Stomach (tissue), 19 donors: ENCODE measurements at places on chromosomes 13 and 19. TPM values are rescaled to one million over a fixed set of nuclear protein-coding genes. Genes with fewer than 3 reads are reported as not detected.

- H3K27ac ChIP-seq, result no peak overlapping the region
- H3K36me3 ChIP-seq, result peaks cover 55% of the 10 kb centered on the region
- peaks cover 7% of the 10 kb centered on the region for H3K4me1 ChIP-seq
Measured at GRCh38 chr13:99351772-99352171, 44.6 kb upstream of the GPR183 start.

- H3K27ac ChIP-seq, result no peak overlapping the region
- peak; percentile 68 for DNase-seq
- no peaks in the 10 kb centered on the region for H3K27me3 ChIP-seq
- no peak overlapping the region for H3K4me3 ChIP-seq
- no peaks in the 10 kb centered on the region for H3K4me1 ChIP-seq
Measured at GRCh38 chr13:28408235-28408848, 86.6 kb downstream of the FLT1 start.

- DNase-seq, result no peak
- no peaks in the 10 kb centered on the region for H3K4me1 ChIP-seq
- H3K36me3 ChIP-seq, result peaks cover 100% of the 10 kb centered on the region
- no peak overlapping the region for H3K27ac ChIP-seq
- H3K4me3 ChIP-seq, result no peak overlapping the region
- no peaks in the 10 kb centered on the region for H3K27me3 ChIP-seq
Measured at GRCh38 chr19:17172624-17173345, 42.4 kb upstream of the USE1 start.

DNA sequence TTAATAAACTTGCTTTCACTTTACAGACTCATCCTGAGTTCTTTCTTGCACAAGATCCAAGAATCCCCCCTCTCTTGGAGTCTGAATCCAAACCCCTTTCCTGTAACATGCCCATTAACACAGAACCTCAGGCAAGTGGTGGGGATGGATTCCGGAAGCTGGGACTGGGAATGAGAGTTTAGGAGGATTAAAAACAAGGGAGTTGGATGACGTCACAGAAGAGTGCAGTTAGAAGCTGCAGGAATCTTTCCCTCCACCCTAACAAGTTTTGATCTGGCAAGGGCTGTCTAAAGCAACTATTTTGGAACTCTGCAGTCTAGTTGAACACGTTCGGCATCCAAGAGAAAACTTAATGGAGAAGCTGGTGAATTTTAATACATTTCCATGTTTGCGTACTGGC, 48.2 kb upstream of the PEPD start:
- H3K4me3 ChIP-seq, result no peak overlapping the region
- no peaks in the 10 kb centered on the region for H3K4me1 ChIP-seq
- H3K27me3 ChIP-seq, result no peaks in the 10 kb centered on the region
- no peak for DNase-seq

DNA sequence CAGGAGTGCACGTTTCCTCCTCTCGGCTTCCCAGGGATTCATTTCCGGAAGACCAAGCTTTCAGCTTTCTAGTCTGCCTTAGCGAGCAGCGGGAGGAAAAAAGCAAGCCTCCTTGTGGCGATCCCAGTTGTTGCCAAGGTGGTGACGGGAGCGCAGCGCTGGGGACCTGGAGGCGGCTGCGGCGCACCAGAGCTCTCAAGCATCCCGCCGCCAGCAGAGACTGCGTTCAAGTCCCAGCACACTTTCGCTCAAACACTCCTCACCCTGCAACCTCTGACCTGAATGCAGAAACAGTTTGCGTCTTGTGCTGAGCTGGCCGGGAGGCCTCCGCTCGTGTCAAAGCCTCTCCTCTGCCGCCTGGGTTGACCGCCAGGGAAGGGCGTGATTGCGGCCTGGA, 4.9 kb downstream of the GSX1 start:
- no peak overlapping the region for H3K27ac ChIP-seq
- no peak overlapping the region for H3K4me3 ChIP-seq
- H3K27me3 ChIP-seq, result peaks cover 99% of the 10 kb centered on the region
- no peaks in the 10 kb centered on the region for H3K36me3 ChIP-seq

The MBD3L3 gene
- total RNA-seq, result not detected

DNA sequence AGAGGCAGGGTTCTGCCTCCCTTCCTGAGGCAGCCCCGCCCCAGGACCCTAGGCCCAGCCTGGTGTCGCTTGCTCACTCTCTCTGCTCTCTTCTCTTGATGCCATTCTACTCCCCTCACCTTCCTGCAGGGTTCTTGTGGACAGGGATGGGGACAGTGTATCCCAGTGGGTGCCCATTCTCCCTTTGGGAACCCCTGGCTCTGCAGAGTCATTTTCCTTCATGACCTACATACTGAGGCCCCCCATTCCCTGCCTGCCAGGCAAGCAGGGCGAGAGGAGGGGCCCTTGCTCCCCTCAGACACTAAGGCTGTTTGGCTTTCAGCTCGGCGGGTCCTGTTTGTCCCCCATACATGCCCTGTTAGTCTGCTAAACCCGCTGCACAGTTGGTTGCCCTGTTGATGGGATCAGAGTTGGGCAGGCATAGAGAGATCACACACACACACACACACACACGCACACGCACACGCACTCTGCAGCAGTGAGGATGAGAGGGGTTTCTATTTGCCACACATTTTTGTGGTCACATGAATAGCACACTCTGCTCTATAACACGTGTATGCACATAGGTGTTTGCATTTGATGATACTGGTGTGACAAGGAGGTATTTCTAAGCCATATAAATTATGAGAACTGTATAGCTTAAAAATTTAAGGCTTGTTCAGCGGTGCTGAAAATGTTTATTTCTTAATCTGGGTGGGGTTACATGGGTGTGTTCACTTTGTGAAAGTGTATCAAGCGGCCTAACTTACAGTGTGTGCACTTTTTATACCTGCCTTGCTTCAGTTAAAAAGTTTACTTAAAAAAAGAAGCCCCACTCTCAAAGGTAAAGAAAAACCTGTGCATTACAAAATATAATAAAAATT, 20.3 kb downstream of the NFIX start:
- H3K4me3 ChIP-seq, result peak overlapping the region; percentile 18
- no peaks in the 10 kb centered on the region for H3K36me3 ChIP-seq
- peaks cover 13% of the 10 kb centered on the region for H3K27me3 ChIP-seq
- H3K27ac ChIP-seq, result peak overlapping the region; percentile 88
- H3K4me1 ChIP-seq, result peaks cover 97% of the 10 kb centered on the region

- DNase-seq, result no peak
- H3K4me1 ChIP-seq, result no peaks in the 10 kb centered on the region
- H3K4me3 ChIP-seq, result no peak overlapping the region
- peaks cover 5% of the 10 kb centered on the region for H3K27me3 ChIP-seq
- H3K36me3 ChIP-seq, result no peaks in the 10 kb centered on the region
Measured at GRCh38 chr19:34556488-34556887, 74.9 kb downstream of the WTIP start.

DNA sequence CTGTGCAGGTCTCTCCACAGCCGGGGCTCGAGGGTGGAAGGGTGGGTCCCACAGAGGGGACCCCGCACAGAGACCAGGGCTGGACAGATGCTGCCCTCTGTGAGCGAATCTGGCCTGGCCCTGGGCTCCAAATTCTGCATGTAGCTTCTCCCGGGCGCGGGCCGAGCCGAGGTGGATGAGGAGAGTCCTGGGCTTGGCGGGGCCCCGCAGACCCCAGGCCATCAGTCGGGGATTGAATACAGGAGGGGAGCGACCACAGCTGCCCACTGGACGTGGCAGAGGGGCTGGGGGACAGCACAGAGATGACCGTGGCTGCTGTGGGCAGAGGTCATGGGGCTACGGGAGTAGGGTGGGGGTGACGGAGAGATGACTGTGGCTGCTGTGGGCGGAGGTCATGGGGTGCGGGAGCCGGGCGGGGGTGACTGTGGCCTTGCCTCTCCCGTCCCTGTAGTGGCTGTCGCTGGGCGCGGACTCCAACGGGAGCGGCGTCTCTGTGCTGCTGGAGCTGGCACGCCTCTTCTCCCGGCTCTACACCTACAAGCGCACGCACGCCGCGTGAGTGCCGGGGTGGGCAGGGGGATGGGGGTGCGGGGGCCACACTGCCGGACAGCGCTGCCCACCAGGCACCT, 15.5 kb downstream of the NCLN start:
- peaks cover 90% of the 10 kb centered on the region for H3K36me3 ChIP-seq
- no peak overlapping the region for H3K4me3 ChIP-seq
- no peak for DNase-seq
- H3K27ac ChIP-seq, result no peak overlapping the region
- no peaks in the 10 kb centered on the region for H3K27me3 ChIP-seq
- H3K4me1 ChIP-seq, result no peaks in the 10 kb centered on the region

The CGB5 gene
- total RNA-seq, result not detected

GRCh38 chr13:24638096-24638495, 42.1 kb upstream of the ATP12A start:
- H3K4me1 ChIP-seq, result no peaks in the 10 kb centered on the region
- no peak overlapping the region for H3K27ac ChIP-seq
- no peak for DNase-seq
- no peaks in the 10 kb centered on the region for H3K36me3 ChIP-seq

- peaks cover 7% of the 10 kb centered on the region for H3K27me3 ChIP-seq
- H3K4me1 ChIP-seq, result peaks cover 6% of the 10 kb centered on the region
- H3K36me3 ChIP-seq, result no peaks in the 10 kb centered on the region
- no peak overlapping the region for H3K4me3 ChIP-seq
Measured at GRCh38 chr19:8054169-8054568, 1.6 kb downstream of the CCL25 start.

- peaks cover 57% of the 10 kb centered on the region for H3K36me3 ChIP-seq
- no peak overlapping the region for H3K4me3 ChIP-seq
- H3K27me3 ChIP-seq, result no peaks in the 10 kb centered on the region
- DNase-seq, result peak; percentile 82
Measured at GRCh38 chr19:46753420-46754155, 7.3 kb upstream of the STRN4 start.

DNA sequence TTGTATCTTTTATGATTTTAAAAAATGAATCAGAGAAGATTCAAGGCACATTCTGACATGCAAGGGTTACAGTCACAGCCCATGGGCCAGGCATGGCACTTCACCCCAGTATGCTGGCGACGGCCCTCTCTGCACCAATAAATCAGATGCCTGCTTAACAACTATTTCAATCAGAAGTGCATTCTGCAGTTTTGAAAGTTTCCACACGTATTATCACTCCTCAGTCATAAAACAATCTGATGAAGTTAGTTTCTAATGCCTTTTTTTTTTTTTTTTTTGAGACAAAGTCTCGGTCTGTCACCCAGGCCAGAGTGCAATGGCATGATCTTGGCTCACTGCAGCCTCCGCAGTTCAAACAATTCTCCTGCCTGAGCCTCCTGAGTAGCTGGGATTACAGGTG, 28.3 kb upstream of the FFAR2 start:
- H3K27ac ChIP-seq, result peak overlapping the region; percentile 55
- no peak overlapping the region for H3K4me3 ChIP-seq

The ACER1 gene
- total RNA-seq, result not detected

The CCDC169 gene
- total RNA-seq, result 2.0 TPM

- no peak overlapping the region for H3K27ac ChIP-seq
- DNase-seq, result no peak
- H3K4me1 ChIP-seq, result no peaks in the 10 kb centered on the region
- no peaks in the 10 kb centered on the region for H3K27me3 ChIP-seq
- no peaks in the 10 kb centered on the region for H3K36me3 ChIP-seq
Measured at GRCh38 chr19:57075801-57076492, 43.8 kb upstream of the USP29 start.

DNA sequence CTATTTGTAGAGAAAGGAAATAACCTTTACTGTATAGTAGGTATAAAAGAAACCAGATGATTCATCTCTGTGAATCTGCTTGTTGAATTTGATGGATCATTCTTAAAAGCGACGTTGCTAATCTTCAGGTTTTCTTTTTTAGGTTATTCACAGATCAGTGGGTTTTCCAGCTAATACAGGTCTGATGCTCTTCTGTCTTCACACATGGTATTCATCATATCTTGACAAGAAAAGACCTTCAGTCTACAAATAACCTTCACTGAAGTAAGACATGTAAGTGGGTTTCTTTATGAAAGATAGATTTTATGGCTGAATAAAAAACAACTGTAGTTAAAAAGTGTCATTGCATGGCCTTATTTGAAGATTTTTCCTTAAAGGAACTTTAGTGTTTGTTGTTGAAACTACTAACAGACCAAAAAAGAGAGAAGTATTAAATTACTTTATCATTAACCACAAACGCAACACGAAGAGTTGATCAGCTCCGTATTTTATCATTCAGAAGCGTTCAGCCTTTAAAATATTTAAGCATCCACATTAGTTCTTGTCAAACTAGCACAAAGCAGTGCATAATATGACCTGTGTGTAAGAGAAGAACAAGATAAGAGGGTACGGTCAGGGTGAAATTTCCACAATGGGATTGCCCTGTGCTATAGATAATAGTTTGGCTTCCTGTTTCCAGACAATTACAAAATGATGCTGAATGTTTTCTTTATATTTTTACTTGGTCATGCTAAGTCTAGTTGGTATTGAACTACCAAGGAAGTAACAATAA, 299.5 kb downstream of the MZT1 start:
- no peak for DNase-seq
- no peaks in the 10 kb centered on the region for H3K4me1 ChIP-seq
- no peaks in the 10 kb centered on the region for H3K36me3 ChIP-seq

DNA sequence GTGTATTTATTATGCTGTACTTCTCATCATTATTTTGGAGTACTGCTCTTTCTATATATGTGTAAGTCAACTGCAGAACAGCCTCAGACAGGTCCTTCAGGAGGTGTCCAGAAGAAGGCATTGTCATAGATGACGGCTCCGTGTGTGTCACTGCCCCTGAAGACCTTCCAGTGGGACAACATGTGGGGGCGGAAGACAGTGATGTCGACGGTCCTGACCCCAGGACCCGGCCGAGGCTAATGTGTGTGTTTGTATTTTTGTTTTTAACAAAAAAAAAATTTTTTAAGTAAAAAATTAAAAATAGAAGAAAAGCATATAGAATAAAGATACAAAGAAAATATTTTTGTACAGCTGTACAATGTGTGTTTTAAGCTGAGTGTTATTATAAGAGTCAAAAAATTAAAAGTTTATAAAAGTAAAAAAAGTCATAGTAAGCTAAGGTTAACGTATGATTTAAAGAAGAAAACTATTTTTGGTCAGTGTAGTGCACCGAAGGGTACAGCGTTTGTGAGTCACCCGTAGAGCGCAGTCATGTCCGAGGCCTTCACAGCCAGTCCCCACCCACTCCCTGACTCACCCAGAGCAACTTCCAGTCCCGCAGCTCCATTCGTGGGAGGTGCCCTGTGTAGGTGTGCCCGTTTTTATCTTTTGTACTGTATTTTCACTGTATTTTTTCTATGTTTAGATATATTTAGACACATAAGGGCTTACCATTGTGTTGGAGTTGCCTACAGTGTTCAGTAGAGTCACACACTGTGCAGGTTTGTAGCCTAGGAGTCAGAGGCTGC, 42.2 kb upstream of the SPACA7 start:
- H3K27me3 ChIP-seq, result peaks cover 9% of the 10 kb centered on the region
- no peaks in the 10 kb centered on the region for H3K36me3 ChIP-seq
- H3K27ac ChIP-seq, result no peak overlapping the region
- no peak for DNase-seq
- H3K4me1 ChIP-seq, result no peaks in the 10 kb centered on the region

- H3K36me3 ChIP-seq, result peaks cover 17% of the 10 kb centered on the region
- no peak overlapping the region for H3K27ac ChIP-seq
- H3K4me3 ChIP-seq, result no peak overlapping the region
- no peaks in the 10 kb centered on the region for H3K27me3 ChIP-seq
Measured at GRCh38 chr19:36040495-36040894, 7.8 kb upstream of the CLIP3 start.

The CBARP gene
- total RNA-seq, result 8.9 TPM
